ENCODE measurements at places on chromosomes 7 and 10. TPM values are rescaled to one million over a fixed set of nuclear protein-coding genes. Genes with fewer than 3 reads are reported as not detected.
A peak's percentile ranks its signal among the peaks of the same experiment; 100 is the strongest.

DNA sequence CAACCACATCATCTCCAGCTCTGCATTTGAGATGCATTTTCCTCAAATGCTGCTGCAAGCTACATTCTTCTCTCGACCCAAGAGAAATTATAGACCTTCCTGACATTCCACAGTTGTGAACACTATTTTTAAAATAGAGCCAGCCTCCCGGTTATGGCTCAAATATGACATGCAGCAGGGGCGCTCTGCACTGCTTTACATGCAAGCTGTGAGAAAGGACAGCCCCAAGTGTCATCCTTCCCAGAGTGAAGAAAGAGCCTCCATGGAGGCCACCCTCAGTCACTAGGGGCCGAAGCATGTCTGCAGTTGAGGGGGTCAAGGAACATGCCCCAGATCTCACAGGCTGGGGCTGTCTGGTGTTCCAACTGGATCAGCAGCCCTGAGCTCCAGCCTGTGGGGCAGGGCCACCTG, 63.9 kb upstream of the CHST15 start:
- H3K36me3 ChIP-seq = no peaks in the 10 kb centered on the region
- no peak overlapping the region for H3K4me3 ChIP-seq
- H3K4me1 ChIP-seq = peaks cover 11% of the 10 kb centered on the region
- peaks cover 14% of the 10 kb centered on the region for H3K27me3 ChIP-seq

GRCh38 chr10:86443936-86444335, 77.3 kb upstream of the GRID1 start:
- peak; percentile 68 for DNase-seq
- peaks cover 45% of the 10 kb centered on the region for H3K4me1 ChIP-seq
- H3K27ac ChIP-seq = peak overlapping the region; percentile 64
- peaks cover 38% of the 10 kb centered on the region for H3K36me3 ChIP-seq
- no peaks in the 10 kb centered on the region for H3K27me3 ChIP-seq

Gene COA1
- total RNA-seq = 26.1 TPM

DNA sequence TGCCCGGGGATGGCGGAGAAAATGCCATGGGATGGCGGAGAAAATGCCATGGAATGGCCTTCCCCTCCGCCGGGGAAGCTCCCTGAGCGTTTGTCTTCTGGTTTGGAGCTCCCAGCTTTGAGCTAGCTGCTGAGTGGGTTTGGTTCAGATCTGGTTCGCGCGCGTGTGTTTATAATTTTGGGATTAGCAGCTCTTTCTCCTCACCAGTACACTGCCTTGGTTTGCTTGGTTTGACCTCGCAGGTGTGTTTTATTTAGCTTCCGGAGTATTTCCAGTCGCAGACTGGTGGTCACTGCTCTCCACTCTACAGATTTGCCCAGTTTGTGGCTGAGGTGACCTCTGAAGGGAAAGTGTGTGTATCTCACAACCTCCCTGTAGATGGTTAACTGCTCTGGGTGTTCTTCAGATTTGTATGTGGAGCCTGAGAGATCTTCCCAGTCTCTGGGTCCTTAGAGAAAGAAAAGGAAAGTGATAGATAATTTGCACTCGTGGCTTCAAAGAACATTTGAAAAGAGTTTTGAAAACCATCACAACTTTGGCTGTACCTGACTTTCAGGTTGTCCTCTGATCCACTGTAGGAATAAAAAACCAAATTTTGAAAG, 597 bp downstream of the ZNF277 start:
- H3K27ac ChIP-seq = peak overlapping the region; percentile 50
- peaks cover 21% of the 10 kb centered on the region for H3K4me1 ChIP-seq

DNA sequence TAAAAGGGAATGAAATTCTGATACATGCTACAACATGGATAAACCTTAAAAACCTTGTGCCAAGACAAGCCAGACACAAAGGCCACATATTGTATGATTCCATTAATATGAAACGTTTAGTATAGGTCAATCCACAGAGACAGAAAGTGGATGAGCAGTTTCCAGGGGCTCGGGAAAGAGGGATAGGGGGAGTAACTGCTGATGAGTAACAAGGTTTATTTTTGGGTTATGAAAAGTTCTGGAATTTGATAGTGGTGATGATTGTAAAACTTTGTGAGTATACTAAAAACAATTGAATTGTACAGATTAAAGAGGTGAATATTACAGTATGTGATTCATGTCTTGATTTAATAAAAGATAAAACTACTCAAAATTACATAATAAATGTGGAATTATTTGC, 19.1 kb upstream of the SLC13A1 start:
- no peak overlapping the region for H3K27ac ChIP-seq
- no peaks in the 10 kb centered on the region for H3K36me3 ChIP-seq
- DNase-seq = no peak
- H3K4me1 ChIP-seq = no peaks in the 10 kb centered on the region
- H3K27me3 ChIP-seq = no peaks in the 10 kb centered on the region
- no peak overlapping the region for H3K4me3 ChIP-seq

GRCh38 chr10:46525824-46526681, 30.4 kb downstream of the GPRIN2 start:
- H3K4me3 ChIP-seq = no peak overlapping the region
- no peak overlapping the region for H3K27ac ChIP-seq
- H3K36me3 ChIP-seq = no peaks in the 10 kb centered on the region
- no peaks in the 10 kb centered on the region for H3K27me3 ChIP-seq
- peaks cover 38% of the 10 kb centered on the region for H3K4me1 ChIP-seq

GRCh38 chr10:127715249-127715648, 21.7 kb upstream of the FOXI2 start:
- H3K4me3 ChIP-seq = no peak overlapping the region
- no peak overlapping the region for H3K27ac ChIP-seq

Gene SPDYE11
- total RNA-seq = not detected

DNA sequence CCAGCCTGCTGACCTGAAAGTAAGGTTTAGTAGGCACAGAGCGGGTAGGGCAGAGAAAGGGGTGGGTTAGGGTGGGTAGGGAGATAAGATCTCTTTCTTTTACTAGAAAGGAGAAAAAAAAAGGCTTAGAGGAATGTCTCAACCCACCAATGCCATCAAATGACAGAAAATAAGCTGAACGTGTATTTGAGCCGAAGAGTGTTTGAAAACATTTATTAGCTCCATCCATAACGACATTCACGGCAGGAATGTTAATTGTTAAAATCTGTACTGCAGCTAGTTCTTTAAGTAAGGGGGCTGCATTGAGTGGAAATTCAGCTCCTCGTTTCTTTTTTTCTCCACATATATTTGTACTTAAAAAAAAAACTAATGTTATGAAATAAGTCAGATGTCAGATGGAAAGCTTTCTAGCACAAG, 63.7 kb upstream of the ARID5B start:
- peak overlapping the region; percentile 56 for H3K4me3 ChIP-seq
- peaks cover 52% of the 10 kb centered on the region for H3K4me1 ChIP-seq
- no peak overlapping the region for H3K27ac ChIP-seq
- H3K36me3 ChIP-seq = no peaks in the 10 kb centered on the region
- peak; percentile 9 for DNase-seq

Gene FGL2
- total RNA-seq = 3.8 TPM

- DNase-seq = peak; percentile 73
- H3K27ac ChIP-seq = no peak overlapping the region
These were observed 717 bp downstream of the ADCY1 start for GRCh38 chr7:45574669-45575500.

Gene SLC37A3
- 64.5 TPM for total RNA-seq

Gene BMPER
- 97.3 TPM for total RNA-seq

Gene CEP55
- 32.4 TPM for total RNA-seq

Gene EGR2
- 1.1 TPM for total RNA-seq

Gene BCAP29
- total RNA-seq = 222 TPM

DNA sequence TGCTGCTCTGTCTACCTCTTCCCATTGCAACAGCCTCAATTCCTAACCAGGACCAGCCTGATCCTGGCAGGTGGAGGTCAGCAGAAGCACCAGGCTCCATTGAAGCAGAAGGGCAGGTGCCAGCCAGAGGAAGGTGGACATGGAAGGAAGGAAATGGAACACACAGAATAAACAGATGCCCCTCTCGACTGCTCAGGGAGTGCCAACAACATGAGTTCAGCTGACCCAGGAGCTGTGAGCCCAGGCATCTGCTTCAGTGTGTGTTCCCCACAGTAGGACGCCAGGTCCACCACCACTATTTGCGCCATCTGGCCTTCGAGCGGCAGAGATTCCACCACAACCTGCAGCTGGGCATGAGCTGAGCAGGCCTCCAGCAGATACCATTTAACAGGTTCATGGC, 56.7 kb downstream of the GPAM start:
- no peak overlapping the region for H3K27ac ChIP-seq
- H3K27me3 ChIP-seq = peaks cover 4% of the 10 kb centered on the region
- H3K36me3 ChIP-seq = no peaks in the 10 kb centered on the region
- no peak for DNase-seq
- no peak overlapping the region for H3K4me3 ChIP-seq

GRCh38 chr10:93077860-93078337, 4.2 kb downstream of the CYP26A1 start:
- H3K4me1 ChIP-seq = peaks cover 3% of the 10 kb centered on the region
- no peaks in the 10 kb centered on the region for H3K36me3 ChIP-seq
- no peak for DNase-seq
- H3K27me3 ChIP-seq = peaks cover 48% of the 10 kb centered on the region

GRCh38 chr10:127892743-127893142, at the start of gene CLRN3:
CLRN3 (minus strand) TSS chr10:127892941; CDS start chr10:127892784, 157 bp downstream.
- no peaks in the 10 kb centered on the region for H3K27me3 ChIP-seq
- H3K4me3 ChIP-seq = no peak within 1 kb of the TSS
- DNase-seq = no peak
- H3K4me1 ChIP-seq = peaks cover 9% of the 10 kb centered on the region
- H3K36me3 ChIP-seq = no peaks in the 10 kb centered on the region
